ENCODE measurements at places on chromosomes 16 and 17.

DNA sequence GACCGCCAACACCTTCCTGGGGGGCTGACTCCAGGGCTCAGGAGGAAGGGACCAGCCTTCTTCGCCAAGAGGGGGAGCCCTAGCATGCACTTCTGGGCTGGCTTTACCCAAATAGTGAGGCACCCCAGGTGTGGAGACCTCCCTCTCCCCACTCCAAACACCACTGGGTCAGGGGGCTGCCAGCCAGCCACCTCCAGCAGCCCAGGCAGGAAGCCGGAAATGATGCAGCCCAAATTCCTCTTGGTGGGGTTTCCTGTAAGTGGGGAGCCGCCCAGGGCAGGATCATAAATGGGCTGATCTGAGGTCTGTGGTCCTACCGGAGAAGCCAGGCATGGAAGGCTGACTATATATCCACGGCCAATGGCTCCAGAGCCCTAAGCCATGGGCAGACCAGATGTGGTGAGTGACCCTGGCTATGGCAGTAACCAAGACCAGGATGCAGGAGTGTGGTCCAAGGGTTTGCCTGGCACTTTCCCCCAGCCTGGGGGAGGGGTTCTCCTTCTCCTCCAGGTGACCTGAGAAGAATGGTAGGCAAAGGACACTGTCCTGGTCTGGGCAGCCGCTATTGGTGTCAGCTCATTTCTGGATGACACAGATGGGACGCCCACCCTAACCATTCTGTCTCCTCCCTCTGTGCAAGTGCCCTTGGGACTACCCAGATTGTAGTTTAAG is 4.2 kb downstream of the GIT1 start:
- DNase-seq, result peak; percentile 61

GRCh38 chr16:86934581-86935375 is 356.4 kb downstream of the FOXL1 start:
- DNase-seq, result no peak

GRCh38 chr16:79810449-79811189 is 210.1 kb upstream of the MAF start:
- peak; percentile 35 for DNase-seq

- no peak for DNase-seq
Observed at GRCh38 chr17:64094412-64094811, 35.5 kb downstream of the ERN1 start.

DNA sequence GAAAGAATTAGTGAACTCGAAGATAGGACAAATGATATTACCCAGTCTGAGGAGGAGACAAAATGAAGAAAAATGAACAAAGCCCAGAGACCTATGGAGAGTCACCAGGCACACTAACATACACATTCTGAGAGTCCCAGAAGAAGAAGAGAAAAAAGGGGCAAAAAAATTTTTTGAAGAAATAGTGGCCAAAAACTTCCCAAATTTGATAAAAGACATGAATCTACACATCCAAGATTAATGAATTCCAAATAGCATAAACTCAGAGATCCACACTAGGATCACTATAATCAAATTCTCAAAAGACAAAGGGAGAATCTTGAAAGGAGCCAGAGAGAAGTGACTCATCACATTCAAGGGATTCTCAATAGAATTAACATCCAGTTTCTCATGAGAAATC is 3.4 kb upstream of the OR4D1 start:
- DNase-seq, result no peak

DNA sequence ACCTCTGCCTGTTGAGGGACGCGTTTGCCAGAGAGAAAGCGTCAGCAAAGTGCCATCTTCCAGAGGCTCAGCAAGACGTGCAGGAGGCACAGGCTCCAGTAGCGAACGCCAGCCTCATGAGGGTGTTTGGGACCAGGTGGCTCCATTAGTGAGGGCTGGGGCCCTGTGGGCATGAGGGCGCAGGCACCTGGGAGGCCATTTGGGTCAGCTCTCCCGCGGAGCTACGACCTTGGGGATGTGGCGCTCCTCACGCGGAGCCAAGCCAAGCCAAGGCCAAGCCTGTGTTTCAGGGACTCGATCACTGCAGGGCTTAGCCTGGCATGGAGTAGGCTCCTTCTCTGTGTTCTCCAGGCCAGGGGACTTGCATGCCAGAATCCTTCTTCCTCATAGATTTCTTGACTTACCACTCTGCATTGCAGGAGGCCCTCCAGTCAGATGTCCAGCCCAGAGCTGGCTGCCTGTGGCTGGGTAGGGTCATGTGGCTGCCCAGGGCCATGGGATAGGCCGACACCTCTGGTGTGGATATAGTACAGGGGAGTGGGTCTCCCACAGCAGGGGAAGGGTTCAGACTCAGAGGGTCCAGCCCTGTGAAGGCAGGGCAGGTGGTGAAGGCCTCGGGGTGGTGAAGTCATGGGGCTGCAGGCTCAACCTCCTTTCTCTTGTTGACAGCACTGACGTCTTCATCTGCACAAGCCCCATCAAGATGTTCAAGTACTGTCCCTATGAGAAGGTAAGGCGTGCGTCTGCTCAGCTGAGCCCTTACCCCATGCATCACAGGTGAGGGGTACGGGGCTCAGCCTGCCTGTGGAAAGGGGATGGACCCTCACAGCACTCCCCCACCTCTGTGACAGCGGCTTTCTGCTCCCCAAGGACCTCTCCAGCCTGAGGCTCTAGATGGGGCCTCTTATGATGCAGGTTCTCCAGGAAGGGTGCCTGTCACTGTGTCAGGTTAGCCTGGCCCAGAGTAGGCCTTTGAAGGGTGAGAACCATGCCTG is 19.6 kb downstream of the NT5M start:
- DNase-seq, result no peak

DNA sequence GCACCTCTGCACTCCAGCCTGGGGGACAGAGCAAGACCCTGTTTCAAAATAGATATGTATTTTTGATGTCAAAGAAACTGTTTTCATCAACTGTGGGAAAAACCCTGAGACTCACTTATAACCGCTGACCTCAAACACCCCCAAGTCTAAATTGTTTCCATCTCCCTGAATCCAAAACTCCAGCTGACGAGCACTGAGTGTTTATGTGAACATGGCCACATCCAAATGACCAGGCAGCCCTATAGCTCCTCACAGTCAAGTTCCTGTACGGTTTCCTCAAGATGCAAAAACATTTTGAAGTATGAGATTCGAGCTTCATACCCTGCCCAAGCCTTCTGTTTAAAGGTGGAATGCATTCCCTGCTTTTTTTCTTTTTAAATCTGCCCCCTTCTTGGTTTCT is 45.3 kb upstream of the ZCCHC14 start:
- DNase-seq, result no peak

GRCh38 chr16:77684181-77684526 is 38.2 kb upstream of the NUDT7 start:
- no peak for DNase-seq

GRCh38 chr17:36850790-36851189 is 86.5 kb upstream of the LHX1 start:
- DNase-seq, result peak; percentile 56

- DNase-seq, result peak; percentile 43
Observed at GRCh38 chr17:57086069-57086930, 1.3 kb downstream of the AKAP1 start.

DNA sequence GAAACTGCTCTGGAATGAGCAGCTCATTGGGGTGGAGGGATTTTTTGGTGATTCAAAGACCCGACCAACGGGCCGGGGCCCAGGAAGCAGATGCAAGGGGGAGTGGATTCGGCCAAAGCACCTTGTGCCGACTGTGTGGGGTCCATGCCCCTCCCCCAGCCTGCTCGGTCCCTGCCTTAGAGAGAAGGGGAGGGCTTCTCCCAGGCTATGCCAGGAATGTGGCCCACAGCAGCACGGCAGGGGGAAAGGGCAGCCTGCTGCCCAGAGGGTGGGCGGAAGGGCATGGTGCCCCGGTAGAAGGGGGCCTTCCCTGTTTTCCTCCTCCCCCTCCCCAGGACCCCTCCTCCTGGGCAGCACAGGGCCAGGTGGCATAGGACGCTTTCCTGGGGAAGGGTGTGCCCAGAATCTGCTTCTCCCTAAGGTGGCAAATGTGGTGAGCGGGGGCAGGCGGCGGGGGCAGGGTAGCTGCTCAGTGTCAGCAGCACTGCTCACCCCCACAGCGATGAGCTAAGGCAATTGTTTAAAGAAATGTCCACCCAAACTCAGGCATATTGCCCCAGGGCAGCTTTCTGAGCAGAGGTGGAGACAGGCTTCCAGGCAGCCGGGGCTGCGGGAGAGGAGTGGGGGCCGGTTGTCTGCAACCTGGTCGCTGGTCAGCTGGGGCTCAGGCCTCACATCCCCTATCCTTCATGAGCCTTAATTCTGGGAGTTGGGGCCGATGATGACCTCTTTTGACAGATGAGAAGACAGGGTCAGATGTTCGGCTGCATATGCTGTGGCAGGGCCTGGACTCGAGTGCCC is 33.9 kb upstream of the MLKL start:
- no peak for DNase-seq

- DNase-seq, result no peak
Observed at GRCh38 chr17:7992924-7993323, 9.5 kb upstream of the GUCY2D start.

GRCh38 chr16:12350945-12351344 is 374.4 kb downstream of the SNX29 start:
- no peak for DNase-seq

DNA sequence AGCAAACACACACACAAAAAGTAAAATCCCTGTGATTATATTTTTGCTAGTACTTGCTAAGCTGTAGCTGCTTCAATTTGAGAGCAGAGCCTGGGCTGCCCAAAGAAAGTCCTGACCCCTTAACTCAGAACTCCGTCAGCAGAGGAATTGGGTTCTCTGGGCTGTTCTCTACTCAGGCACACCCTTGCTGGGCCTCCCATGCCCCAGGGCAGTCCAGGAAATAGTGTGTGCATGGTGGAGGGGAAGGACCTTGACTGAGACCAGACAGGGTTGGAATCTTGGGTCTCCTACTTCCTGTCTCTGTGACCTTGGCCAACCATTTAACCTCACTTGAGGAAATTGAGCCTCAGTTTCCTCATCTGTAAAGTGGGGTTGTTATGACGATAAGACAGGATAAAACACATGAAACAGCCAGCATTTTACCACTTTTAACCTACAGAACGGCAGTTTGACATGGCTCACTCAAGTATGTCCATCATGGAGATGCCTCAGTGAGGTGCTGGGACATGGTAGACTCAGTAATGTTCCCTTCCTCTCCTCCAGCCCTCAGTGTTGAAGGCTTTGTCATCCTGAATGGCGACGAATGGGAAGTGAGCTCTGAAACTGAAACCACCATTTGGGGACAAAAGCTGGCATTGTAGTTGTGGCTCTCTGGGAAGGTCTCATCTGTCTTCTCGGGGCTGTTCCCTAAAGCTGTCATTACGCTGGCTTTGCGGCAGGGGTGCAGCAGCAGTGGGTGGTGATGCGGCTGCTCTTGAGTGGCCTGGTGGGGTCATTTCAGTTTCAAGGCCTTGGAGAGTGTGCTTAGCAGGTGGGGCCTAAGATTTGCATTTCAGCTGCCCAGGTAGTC is 74.9 kb downstream of the CMIP start:
- no peak for DNase-seq

GRCh38 chr17:7443499-7444485 is 1.1 kb upstream of the CHRNB1 start:
- no peak for DNase-seq

GRCh38 chr17:82570277-82570676 is 50.7 kb downstream of the FOXK2 start:
- DNase-seq, result no peak

DNA sequence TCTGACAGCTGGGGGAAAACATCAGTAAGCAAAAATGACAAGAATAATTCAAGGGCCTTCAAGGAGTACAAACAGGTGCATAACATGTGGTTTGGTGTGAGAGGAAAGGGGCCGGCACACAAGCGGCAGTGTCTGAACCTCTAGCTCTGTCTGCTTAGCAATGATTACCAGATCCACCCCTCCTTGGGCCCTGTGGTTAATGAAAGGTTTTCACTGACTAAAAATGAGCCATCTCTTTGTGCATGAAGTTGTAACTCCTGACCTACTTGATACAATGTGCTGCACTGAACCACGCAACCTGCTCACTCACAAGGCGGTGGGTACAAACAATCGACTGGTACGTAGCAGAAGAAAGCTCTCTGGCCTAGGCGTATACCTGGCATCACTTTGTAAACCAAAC is 15.1 kb downstream of the FAM117A start:
- no peak for DNase-seq

DNA sequence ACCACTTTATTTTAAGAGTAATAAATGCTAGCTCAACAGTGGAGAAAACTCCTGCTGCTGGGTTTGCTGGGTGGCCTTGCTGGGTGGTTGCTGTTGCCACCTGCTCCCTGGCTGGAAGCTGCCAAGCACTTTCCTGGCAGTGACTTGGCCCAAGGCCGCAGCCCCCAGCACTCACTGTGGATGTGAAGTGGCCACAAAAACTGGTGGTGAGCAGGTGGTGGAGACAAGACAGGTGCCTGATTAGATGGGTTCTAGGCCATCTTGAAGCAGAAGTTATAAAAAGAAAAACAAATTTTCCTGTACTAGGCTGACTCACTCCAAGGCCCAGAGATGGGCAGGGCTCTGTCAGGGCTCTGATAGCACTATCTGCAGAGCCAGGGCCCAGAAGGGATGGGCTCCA is 224.7 kb upstream of the NLRP1 start:
- DNase-seq, result no peak

GRCh38 chr17:19703106-19703827 is 13.1 kb downstream of the SLC47A2 start:
- DNase-seq, result no peak

- no peak for DNase-seq
Observed at GRCh38 chr17:30379303-30379902, 676 bp downstream of the CPD start.

DNA sequence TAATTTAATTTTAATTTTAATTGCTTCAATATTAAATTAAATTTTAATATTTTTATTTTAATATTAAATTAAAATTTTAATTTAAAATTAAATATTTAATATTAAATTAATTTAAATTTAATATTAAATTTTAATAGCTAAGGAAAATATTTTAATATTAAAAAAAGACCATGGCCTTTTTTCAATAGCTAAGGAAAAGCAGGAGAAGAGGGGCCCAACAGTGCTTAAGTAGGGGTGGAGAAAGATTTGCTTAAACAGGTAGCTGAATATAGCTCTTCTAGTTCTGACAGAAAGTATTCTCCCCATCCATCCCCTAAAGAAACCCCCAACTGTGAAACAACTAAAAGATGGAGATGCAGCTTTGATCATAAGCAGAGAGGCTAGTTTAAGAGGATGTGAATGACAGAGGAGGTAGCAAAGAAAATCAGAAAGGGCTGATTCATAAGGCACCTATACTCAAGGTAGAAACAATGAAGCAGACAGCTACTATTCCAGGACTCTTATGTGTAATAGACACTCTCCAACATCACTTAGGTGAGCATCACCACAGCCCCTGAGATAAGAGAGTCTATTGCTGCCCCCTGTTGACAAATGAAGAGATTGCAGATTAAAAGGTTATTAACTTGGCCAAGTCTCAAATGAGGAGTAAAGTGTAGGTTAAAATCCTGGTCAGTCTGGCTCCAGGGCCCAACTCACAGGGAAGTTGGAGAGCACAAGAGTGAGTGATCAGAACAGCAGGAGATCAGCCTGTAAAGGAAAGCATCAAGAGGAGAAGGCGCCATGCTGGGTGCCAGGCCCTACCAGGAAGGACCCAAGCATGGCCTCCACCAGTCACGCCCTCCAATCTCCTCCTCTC is 7.8 kb upstream of the RNASEK start:
- DNase-seq, result no peak

GRCh38 chr16:67708368-67708771 is 10.7 kb downstream of the GFOD2 start:
- no peak for DNase-seq

- DNase-seq, result no peak
Observed at GRCh38 chr17:37610971-37611370, 1.8 kb upstream of the SYNRG start.

GRCh38 chr17:43702637-43703036 is 40.9 kb upstream of the MEOX1 start:
- DNase-seq, result no peak
